ENCODE measurements at places on chromosomes 2 and 18.
A peak's percentile ranks its signal among the peaks of the same experiment; 100 is the strongest.

GRCh38 chr2:10877651-10878111 is 34.1 kb upstream of the KCNF1 start:
- no peak for DNase-seq

DNA sequence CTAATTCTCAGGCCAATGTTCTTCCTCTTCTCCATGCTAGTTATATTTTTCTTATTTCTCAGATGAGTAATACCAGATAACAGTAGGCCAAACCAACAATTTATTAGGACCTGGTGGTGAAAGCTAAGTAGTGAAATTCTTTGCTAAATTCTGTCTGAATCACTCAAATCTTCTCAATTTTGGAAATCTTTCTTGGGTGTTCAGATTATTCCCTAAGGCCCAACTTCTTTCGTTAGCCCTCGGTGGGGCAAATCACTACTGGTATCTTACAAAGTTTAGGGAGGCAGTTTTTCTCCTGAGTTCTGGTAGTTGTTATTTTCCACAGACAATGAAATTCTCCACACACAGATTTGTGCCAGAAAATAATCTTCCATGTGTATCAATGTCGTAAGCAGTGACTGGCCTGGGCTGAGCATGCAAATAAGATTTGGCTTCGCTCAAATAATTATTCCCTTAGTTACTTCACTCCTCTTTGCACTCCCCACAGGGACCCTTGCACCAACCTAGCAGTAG is 443.5 kb upstream of the SLC14A2 start:
- DNase-seq, result peak; percentile 55

- DNase-seq, result no peak
Measured at GRCh38 chr2:133475610-133476009, 92.7 kb downstream of the NCKAP5 start.

DNA sequence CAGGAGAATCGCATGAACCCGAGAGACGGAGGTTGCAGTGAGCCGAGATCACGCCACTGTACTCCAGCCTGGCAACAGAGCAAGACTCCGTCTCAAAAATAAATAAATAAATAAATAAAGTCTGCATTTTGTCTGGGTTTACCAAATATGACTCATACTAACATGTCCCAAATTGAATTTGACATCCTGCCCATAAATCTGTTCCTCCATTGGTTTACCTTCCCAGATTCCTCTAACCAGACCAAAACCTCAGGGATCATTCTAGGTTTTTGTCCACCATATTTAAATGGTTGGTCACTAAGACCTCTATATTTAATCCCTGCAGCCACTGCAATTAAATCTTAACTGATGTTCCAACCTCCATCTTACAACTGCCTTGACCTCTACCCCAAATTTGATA is 150.9 kb downstream of the ATAD2B start:
- DNase-seq, result no peak

GRCh38 chr2:195642027-195642678 is 14.9 kb upstream of the SLC39A10 start:
- DNase-seq, result no peak

DNA sequence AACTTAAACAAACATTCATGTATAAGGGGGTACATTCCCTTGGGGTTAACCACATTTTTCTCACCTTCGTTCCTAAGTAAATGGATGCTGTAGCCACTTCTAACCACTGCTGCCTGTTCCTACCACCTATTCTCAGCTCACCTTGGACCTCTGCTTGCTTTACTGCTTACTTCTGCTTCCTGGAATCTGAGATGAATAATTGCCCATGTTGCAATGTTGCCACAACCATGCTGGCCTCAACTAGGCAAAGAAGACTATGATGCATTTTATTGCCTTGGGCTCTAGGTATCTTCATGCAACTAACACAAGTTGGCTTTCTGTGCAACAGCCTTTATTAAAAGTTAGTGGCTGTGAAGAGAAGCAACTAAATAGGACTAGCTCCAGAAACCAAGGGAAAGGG is 106.3 kb upstream of the TCF4 start:
- no peak for DNase-seq

GRCh38 chr2:58543442-58543841 is 302.3 kb upstream of the FANCL start:
- DNase-seq, result no peak

GRCh38 chr2:210028178-210028577 is 25.7 kb downstream of the RPE start:
- no peak for DNase-seq

GRCh38 chr2:25378731-25379490 is 37.2 kb upstream of the DNMT3A start:
- peak; percentile 58 for DNase-seq

DNA sequence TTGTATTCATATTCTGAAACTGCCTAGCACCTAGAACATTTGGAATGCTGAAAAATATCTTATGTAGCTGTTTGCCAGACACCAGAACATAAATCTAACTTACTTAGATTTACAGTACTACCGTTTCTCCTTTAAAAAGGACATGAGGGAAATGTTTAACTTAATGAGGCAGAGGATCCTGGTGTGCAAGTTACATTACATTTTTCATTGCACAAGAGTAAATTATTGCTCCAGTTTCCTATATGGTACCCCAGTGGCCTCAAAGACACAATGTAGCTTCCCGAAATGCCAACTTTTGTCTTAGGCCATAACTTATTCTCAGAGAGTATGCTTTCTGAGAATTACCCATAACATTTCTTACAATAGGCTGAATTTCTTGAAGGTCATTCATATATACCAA is 105.5 kb upstream of the DTNA start:
- no peak for DNase-seq

GRCh38 chr18:48834413-48835031 is 116.2 kb downstream of the SMAD7 start:
- peak; percentile 98 for DNase-seq

DNA sequence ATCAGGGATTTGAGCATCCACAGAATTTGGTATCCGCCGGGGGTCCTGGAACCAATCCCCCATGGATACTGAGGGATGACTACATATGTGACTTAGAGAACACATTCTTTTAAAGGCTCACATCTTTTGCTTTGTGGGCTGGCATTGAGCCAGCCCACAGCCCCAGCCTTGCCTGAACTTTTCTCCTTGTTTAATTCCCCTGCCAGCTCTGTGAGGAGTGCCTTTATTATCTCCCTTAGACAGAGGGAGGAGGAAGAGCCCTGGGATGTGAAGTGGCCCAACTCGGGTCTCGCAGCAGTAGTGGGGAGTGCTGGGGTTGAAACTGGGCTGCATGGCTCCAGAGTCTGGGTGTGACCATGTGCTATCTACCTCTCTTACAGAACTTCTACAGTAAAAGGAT is 7.6 kb downstream of the TTC39C start:
- peak; percentile 51 for DNase-seq

GRCh38 chr2:196200557-196200956 is 29.2 kb upstream of the STK17B start:
- no peak for DNase-seq

DNA sequence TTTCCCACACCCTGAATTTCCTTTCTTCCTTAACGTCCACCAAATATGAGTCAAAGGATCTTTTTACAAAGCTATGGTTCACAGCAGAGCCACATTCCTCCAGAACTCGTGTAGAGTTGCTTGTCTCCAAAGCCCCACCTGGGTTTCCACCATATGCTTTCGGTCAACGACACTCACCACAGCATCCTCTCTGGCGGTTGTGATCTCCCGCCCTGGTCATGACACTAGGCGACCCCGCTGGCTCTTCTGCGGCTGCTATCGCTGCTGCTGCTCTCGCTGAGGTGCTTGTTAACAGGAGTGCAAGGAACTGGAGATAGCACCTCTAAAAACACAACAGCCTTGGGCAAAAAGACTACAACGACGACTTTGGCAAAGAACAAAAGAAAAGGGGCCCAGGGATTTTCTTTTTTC is 340 bp downstream of the SLC40A1 start:
- DNase-seq, result no peak

DNA sequence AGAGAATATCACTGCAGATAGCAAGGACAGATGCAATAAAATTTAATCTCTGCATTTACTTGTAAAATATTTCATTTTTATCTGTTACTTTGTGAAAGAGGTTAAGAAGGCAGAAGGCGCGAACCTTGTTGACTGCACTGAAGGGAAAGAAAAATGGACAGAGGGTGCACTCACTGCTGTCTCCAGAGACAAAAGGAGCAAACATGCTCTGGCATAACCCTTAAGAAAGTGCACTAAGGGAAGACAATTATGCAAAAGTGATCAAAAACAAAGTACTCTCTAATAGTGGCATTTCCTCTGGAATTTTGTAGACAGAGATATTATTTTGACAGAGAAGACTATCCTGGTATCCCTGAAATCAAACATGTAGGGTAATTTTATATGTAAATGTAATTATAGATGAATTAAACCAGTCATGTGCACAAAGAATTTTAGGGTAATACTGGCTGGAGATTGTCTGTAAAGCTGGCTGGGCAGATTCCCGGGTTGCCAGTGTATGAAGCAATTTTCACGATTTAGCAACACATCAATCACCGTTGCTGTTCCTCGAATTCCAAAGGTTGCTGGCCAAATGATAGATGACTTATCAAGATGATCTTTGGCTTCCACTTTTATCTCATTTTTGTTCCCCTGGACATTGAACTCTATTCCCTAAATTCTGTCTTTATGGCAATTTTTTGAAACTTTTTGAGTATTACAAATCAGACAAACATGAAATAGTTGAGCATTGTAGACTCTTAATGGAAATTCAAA is 1176.9 kb downstream of the SUCLG1 start:
- DNase-seq, result no peak

- DNase-seq, result no peak
Measured at GRCh38 chr2:80256782-80257167, 47.8 kb downstream of the LRRTM1 start.

GRCh38 chr2:39156846-39157245 is 36.0 kb upstream of the SOS1 start:
- no peak for DNase-seq

DNA sequence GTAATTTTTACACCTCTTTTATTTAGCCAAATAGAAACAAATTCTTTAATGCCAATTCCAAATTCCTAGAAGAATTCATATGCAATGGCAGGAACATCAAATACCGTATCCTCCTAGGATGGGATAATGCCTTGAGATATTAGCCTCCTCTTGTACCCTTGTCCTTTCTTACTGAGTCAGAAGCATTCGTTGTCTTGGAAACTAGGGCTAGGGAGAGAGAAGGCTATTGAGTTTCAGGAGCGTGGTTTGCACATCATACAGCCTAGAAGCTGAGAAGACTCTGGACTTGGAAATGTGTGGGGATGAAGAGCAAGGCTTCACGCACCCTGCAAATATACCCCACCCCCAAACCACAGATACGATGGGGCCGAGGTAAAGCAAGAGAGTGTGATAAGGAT is 300.7 kb downstream of the SP3 start:
- DNase-seq, result peak; percentile 8

DNA sequence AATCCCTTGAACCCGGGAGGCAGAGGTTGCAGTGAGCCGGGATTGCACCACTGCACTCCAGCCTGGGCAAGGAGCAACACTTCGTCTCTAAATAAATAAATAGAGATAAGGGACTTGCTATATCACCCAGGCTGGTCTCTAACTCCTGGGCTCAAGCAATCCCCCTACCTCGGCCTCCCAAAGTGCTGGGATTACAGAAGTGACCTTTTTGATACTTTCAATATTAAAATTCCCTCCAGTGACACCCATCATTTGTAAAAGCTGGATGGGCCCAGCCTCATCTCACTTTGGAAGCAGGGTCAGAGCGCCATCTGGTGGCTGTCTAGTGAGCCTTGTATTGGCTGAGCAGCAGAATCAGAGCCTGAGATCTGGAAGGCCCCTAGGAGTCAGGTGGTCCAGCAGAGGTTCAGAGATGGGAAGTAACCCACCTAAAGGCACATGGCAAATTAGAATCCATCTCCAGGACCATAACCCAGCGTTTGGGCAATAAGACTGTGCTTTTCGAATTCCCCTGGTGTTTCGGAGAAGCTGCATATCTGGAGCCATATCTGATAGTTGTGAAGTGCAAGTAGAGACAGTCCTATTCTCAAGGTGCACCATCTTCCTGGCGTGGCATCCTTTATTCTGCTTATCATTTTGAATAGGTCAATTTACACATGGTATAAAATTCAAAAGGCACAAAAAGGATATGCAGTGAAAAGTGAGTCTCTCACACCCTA is 18.3 kb upstream of the SLC35F6 start:
- DNase-seq, result peak; percentile 71

- no peak for DNase-seq
Measured at GRCh38 chr2:119441376-119442225, 9.9 kb downstream of the TMEM37 start.

DNA sequence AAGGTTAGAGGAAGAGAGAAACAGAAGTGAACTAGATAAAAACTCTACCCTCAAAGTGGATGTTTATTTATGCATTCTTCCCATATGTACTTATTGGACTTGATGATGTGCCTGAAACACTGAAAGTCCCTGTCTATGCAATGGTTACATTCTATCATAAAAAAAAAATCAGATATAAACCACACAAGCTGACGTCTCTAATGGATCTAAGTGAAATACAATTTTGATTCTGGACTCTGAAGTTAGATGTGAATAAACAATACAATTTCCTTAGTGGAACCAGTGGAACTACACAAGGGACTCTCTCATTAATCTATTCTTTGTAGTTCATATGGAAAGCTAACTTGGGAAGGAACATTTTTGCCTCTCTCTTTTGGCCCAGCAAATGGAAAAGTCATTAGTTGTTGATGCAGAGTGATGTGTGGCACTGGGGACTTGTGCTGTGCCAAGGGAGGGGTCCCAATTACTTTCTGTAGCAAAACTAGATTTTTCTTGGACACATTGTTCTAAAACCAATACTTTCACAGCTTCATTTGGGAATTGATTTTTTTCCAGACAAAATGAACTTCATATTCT is 376.8 kb downstream of the TRIB2 start:
- no peak for DNase-seq

DNA sequence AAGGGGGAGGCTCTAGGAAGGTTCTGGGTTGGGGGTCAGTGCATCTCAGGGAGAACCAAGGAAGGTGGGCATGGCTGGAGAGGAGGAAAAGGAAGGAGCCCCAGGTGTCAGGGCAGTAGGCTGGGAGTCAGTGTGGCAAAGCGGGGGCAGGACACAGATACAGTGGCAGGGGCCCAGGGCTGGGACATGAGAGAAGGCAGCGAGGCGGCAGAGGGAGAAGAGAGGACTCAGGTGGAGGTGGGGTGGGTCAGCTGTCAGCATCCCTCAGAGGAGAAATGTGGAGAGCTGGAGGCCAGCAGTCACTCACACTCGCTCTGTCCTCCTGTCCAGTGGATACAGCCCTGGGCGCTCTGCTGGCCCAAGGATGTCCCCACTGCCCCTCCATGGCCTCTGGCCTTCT is 5.6 kb upstream of the GMPPA start:
- no peak for DNase-seq

GRCh38 chr2:100610381-100610831 is 47.6 kb downstream of the PDCL3 start:
- DNase-seq, result peak; percentile 47

- DNase-seq, result no peak
Measured at GRCh38 chr18:78624646-78625279, 354.9 kb upstream of the SALL3 start.

- DNase-seq, result no peak
Measured at GRCh38 chr2:196590286-196590685, 49.2 kb upstream of the CCDC150 start.

GRCh38 chr2:54755641-54756326 is 32.3 kb downstream of the EML6 start:
- no peak for DNase-seq

- no peak for DNase-seq
Measured at GRCh38 chr2:41116106-41116797, 664.4 kb upstream of the SLC8A1 start.
